CD8-positive, alpha-beta memory T cell (primary cell): ENCODE measurements at places on chromosomes 4 and X. TPM values are rescaled to one million over a fixed set of nuclear protein-coding genes. Genes with fewer than 3 reads are reported as not detected.
A peak's percentile ranks its signal among the peaks of the same experiment; 100 is the strongest.

TRIM2 gene
- 0.24 TPM for total RNA-seq

DNA sequence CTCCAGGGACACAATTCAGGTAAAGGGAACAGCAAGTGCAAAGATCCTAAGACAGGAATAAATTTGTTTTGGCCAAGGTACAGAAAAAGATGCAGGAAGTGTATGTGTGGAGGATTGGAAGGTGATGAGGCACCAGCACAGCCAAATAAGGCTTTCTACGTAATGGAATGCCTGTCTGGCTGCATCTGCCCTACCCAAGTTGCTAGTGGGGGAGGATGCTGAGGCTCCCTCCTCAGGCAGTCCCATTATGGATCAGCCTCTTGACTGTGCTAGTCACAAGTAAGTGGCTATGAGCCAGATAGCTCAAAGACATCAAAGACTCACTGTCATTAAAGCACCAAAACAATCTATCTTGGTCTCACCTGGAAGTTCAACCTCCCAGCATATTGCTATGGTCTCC lies 300.9 kb upstream of the FAT4 start:
- H3K27me3 ChIP-seq = no peaks in the 10 kb centered on the region
- no peak overlapping the region for H3K4me3 ChIP-seq
- no peaks in the 10 kb centered on the region for H3K36me3 ChIP-seq
- no peaks in the 10 kb centered on the region for H3K4me1 ChIP-seq
- H3K27ac ChIP-seq = no peak overlapping the region

DNA sequence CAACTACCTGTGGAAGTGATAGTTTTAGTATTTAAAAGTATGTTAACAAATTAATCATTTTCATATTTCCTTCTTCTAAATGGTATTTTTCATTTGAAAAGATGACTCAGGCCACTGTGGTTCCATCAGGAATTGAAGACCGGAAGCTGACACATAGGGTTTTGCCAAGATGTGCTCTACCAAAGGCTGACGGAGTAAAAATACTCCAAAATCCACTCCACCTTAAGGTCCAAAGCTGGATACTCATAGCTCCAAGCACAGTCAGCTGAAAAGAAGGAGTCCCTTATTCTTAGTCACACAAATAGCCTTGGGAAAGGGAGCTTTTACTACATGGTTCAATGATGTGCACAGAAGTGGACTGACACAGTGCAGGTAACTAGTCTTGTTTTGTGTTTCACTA lies 472.0 kb downstream of the ARAP2 start:
- no peaks in the 10 kb centered on the region for H3K4me1 ChIP-seq
- no peak overlapping the region for H3K4me3 ChIP-seq
- no peaks in the 10 kb centered on the region for H3K27me3 ChIP-seq
- no peak for DNase-seq
- no peak overlapping the region for H3K27ac ChIP-seq

- no peak for DNase-seq
- no peaks in the 10 kb centered on the region for H3K27me3 ChIP-seq
- H3K36me3 ChIP-seq = no peaks in the 10 kb centered on the region
- H3K4me3 ChIP-seq = no peak overlapping the region
- H3K4me1 ChIP-seq = no peaks in the 10 kb centered on the region
- H3K27ac ChIP-seq = no peak overlapping the region
Measured at GRCh38 chr4:110005461-110006056, 92.9 kb downstream of the EGF start.

ARMCX1 gene
- 2.1 TPM for total RNA-seq

GRCh38 chr4:94974773-94975172 lies 217.0 kb downstream of the BMPR1B start:
- H3K4me3 ChIP-seq = no peak overlapping the region
- H3K27ac ChIP-seq = no peak overlapping the region
- no peaks in the 10 kb centered on the region for H3K27me3 ChIP-seq
- no peaks in the 10 kb centered on the region for H3K4me1 ChIP-seq

DNA sequence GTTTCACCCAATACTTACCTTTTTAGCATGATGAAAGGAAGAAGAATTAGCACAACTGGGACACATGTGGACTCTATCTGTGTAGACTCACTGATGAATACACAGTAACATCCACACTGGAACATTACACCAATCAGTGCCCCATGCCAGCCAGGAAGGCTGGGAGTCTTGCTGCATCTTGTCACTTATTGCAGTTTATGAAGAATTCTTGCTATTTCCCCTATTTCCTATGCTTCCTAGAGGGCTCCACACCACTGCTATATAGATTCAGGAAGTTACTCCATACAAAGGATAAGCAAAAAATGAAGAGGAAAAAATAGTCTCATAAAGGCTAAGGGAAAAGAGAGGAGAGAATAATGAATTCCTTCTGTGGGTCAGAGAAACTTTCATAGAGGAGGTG lies 201.0 kb downstream of the CAMK2D start:
- DNase-seq = no peak
- H3K36me3 ChIP-seq = no peaks in the 10 kb centered on the region
- H3K27ac ChIP-seq = no peak overlapping the region
- H3K4me1 ChIP-seq = peaks cover 24% of the 10 kb centered on the region

DNA sequence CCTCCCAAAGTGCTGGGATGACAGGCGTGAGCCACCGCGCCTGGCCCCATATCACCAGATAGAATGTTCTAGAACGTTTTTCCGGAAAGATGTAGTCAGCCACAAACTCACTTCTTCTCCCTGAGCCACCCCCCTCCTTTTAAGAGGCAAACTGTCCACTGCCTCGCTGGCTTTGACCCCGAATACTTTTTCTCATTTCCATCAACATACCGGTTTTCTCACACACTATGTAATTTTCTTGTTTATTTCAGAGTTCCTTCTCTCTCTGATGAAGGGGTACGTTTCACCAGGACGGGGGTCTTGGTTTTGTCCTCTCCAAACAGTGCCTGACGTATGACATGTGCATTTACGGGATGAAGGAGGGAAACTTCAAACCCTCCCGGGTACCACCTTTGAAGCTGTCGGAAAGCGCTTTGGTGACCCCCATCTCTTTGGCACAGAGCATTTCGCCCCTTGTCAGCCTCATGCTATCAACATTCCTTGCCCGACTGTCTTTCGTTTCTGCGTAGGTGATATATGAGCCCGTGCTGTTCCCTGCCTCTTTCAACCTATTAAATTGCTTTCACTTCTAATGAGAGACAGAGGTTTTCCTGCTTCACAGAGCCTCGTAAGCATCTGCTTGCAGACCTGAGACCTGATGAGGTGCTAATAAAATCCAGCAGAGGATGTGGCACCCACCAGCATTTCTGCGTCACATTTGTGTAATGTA lies 73.8 kb downstream of the CRLF2 start:
- no peak overlapping the region for H3K27ac ChIP-seq
- no peaks in the 10 kb centered on the region for H3K4me1 ChIP-seq
- H3K36me3 ChIP-seq = no peaks in the 10 kb centered on the region
- H3K27me3 ChIP-seq = no peaks in the 10 kb centered on the region

DNA sequence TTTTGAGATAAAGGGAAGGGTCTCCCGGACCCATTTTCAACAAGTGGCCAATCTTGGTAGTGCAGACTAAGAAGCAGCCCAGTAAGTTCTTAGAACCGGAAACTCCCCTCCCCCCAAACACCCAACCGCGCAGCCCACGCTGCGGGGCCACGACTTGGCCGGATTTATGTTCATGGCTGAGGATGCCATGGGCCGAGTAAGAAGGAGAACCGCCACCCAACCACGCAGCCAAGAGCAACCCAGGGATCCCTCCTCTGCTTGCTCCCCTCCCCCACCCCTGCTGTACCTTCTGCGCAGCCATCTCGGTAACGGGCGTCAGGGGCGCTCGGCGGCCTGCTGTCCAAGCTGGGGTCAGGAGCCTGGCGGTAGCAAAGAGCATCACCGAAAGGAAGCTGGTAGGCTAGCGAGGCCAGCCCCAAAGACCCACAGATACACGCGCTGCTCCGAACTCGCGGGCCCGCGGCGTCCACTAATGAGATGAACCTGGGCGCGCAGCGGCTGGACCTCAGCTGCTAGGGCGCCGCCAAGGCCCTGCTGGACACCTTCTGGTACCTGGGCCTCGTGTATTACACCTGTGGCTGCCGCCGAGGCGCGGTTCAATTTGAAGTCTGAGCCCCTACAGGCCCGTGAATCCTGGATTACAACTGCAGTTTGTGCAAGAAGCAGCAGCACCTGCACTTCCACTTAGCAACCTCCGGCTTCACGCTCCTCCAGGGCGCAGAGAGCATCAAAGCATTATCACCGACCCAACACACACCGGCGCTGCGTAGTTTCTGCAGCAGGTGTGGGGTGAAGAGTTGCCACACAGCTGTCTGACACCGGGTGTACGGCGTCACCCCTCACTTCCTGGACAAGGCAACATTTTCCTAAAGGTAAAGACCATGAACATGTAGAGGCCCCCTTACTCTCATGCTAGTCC lies 63.4 kb downstream of the NUDT10 start:
- peak overlapping the region; percentile 43 for H3K27ac ChIP-seq
- DNase-seq = peak; percentile 65
- H3K36me3 ChIP-seq = no peaks in the 10 kb centered on the region
- no peaks in the 10 kb centered on the region for H3K27me3 ChIP-seq
- peaks cover 4% of the 10 kb centered on the region for H3K4me1 ChIP-seq

DNA sequence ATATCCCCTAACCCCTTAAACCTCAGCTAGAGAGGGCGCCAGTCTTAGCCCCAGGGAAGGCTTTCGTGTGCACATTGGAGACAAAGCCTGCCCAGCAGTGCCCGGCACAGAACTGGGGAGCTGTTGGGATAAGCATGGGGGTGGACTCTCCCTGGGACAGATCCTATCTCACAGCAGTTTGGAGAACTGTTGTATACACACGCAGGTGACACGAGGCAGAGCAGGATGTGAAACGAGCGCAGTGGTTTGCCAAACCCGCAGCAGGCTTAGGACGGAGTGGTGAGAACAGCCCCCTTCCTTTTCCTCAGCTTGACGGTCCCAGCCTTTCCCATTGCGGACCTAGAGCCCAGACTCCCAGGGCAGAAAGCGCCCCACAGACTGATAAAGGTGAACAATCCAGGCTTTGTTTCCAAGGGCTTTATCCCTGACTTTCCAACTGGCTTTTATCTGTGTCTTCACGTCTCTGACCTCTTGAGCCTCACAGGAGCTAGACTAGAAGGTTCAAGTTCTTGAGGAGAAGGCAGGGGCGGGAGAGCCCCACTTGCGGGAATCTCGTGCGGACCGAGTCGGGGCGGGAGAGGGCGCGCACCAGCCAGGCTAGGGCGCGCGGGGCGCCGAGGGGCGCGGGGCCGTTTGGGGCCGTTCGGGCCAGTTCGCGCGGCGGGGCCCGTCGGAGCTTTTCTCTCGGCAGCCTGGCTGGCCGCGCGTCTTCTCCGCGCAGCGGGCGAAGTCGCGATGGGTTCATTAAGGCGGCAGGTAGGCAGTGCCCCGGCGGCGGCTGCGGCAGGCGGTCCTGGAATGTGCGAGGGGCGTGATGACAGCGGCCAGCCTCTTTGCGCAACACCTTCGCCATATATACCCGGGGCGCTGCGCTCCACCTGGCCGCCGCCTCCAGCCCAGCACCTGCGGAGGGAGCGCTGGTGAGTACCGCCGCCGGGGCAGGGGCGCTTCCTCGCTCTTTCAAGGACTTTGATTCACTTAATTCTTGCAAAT lies at the start of gene SLC34A2:
TSS of gene SLC34A2 (plus strand) at position 881 of the 993 bp plus-strand sequence. CDS start 6,650 bp downstream, outside the sequence.
- DNase-seq = no peak
- no peaks in the 10 kb centered on the region for H3K36me3 ChIP-seq
- H3K27me3 ChIP-seq = peaks cover 22% of the 10 kb centered on the region
- no peak within 1 kb of the TSS for H3K27ac ChIP-seq
- no peak within 1 kb of the TSS for H3K4me3 ChIP-seq

DNA sequence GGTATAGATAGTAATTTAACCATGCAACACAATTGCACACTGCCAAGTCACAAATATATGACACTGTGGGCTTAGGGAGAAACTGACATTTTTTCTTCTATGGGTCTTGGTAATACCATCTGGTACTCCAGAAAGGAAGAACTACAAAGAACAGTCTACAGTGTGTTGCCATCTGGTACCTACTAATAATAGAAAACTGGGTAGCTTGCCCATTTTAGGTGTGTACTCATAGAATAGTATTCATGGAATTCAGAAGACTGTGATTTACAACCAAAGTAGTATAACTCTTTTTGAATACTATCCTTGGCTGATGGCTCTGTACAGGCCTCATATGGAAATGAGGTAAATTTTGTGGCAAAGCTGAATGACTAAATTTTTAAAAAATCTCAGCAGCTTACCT lies 132.6 kb upstream of the RPS6KA6 start:
- no peak overlapping the region for H3K27ac ChIP-seq
- H3K4me1 ChIP-seq = no peaks in the 10 kb centered on the region
- no peaks in the 10 kb centered on the region for H3K27me3 ChIP-seq

- DNase-seq = no peak
- no peaks in the 10 kb centered on the region for H3K36me3 ChIP-seq
- no peaks in the 10 kb centered on the region for H3K4me1 ChIP-seq
Measured at GRCh38 chrX:25108481-25108880, 92.7 kb upstream of the ARX start.

- H3K4me1 ChIP-seq = no peaks in the 10 kb centered on the region
- no peak for DNase-seq
- no peak overlapping the region for H3K4me3 ChIP-seq
- no peaks in the 10 kb centered on the region for H3K36me3 ChIP-seq
Measured at GRCh38 chr4:76365636-76366035, 55.3 kb downstream of the CCDC158 start.

- no peaks in the 10 kb centered on the region for H3K36me3 ChIP-seq
- no peak for DNase-seq
- H3K4me1 ChIP-seq = no peaks in the 10 kb centered on the region
- no peak overlapping the region for H3K27ac ChIP-seq
- no peak overlapping the region for H3K4me3 ChIP-seq
- no peaks in the 10 kb centered on the region for H3K27me3 ChIP-seq
Measured at GRCh38 chr4:138307319-138307718, 65.2 kb upstream of the SLC7A11 start.

DNA sequence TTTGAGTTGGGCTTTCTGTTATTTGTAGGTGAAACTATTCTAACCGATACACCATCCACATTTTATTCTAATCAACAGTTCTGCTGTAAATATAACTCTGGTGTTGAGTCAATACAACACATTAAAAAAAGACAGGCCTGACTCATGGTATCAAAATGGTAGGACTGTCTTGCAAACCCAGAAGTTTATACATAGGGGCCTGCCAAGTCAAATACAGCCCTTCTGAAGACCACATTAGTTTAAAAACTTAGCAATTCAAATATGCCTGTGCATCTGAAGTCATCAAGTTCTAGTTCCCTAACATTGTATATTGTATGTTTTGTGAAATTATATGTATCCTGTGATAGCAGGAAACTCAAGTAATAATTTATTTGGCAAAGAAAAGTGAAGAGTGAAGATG lies 24.4 kb upstream of the PDE5A start:
- H3K27me3 ChIP-seq = no peaks in the 10 kb centered on the region
- H3K4me1 ChIP-seq = no peaks in the 10 kb centered on the region
- H3K4me3 ChIP-seq = no peak overlapping the region
- H3K36me3 ChIP-seq = no peaks in the 10 kb centered on the region

DNA sequence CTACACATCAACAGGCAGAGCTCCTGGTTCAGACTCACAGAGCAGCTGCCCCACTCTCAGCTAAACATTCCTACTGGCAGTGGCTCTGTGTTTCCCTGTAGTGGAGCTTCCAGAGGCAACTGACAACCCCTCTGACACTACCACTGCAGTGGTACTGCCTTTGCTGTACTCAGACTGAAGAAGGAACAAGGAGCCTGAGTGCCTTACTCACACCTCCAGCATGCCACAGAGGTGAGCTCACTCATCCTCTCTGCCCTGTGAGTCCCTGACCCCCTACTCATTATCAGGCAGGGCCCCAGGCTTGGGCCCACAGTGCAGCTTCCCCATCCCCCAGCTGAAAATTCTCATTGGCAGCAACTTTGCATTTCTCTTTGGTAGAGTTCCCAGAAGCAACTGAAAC lies 240.5 kb upstream of the POF1B start:
- H3K27me3 ChIP-seq = no peaks in the 10 kb centered on the region
- H3K36me3 ChIP-seq = no peaks in the 10 kb centered on the region
- DNase-seq = no peak
- H3K4me1 ChIP-seq = no peaks in the 10 kb centered on the region
- H3K27ac ChIP-seq = no peak overlapping the region
